Mammary epithelial cell (primary cell): ENCODE measurements at places on chromosomes 16 and 17. TPM values are rescaled to one million over a fixed set of nuclear protein-coding genes. Genes with fewer than 3 reads are reported as not detected.

UBN1 gene
- total RNA-seq = 23.7 TPM

GRIN2A gene
- total RNA-seq = 0.19 TPM in 1 of 2 replicates, not detected in the other

ABI3 gene
- total RNA-seq = not detected

CHST4 gene
- total RNA-seq = 0.17 TPM

ANKFN1 gene
- not detected for total RNA-seq

PNMT gene
- total RNA-seq = not detected

KIFC3 gene
- total RNA-seq = 35.8 TPM

RNF135 gene
- 13.7 TPM for total RNA-seq

HASPIN gene
- total RNA-seq = 2.0 TPM

HSF5 gene
- 0.17 TPM for total RNA-seq

ZNF750 gene
- total RNA-seq = 0.33 TPM

TMEM238L gene
- total RNA-seq = not detected

SHCBP1 gene
- total RNA-seq = 5.9 and 21.8 TPM in 2 replicates
